Activated CD8-positive, alpha-beta memory T cell treated with anti-CD3 and anti-CD28 coated beads for 4 hours (primary cell): ENCODE measurements at places on chromosomes 7 and 10.

DNA sequence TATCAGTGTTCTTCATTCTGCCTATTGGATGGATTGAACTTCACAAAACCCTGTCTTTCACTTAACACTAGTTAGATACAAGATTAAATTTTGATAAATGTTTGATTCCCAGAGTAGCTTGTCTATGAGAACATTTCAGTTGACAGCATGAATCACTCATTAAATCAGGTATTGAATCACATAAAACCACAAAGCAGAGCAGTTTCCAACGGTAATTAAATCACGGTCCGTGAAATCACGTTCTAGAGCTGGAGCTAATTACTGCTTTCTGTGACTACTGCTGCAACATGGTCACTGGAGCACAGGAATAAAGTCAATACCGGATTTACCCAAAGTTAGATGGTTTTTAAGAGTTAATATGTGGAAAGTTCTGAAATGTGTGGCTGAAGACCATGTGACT lies 257.8 kb upstream of the PCDH15 start:
- DNase-seq, result no peak

DNA sequence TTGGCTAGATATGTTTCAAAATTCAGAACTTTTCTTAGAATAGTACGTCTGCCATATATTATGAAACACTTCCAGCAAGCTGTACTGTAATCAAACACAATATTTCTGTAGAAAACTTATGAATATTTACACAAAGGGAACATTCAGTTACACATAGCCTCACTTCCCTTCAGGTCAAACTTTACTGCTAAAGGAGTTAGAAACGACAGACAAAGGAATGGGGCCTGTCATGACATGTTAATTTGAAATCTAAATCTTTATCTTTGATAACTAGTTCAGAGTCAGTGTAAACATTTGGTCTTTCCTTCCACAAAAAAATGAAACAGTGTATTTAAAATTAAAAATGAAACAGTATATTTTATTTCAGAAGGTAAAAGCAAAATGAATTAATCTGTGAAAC lies 1.0 kb upstream of the CROT start:
- DNase-seq, result no peak

- no peak for DNase-seq
Measured at GRCh38 chr10:42974693-42975002, 102.2 kb upstream of the RET start.

GRCh38 chr10:87531908-87532622 lies 27.4 kb downstream of the MINPP1 start:
- DNase-seq, result no peak

DNA sequence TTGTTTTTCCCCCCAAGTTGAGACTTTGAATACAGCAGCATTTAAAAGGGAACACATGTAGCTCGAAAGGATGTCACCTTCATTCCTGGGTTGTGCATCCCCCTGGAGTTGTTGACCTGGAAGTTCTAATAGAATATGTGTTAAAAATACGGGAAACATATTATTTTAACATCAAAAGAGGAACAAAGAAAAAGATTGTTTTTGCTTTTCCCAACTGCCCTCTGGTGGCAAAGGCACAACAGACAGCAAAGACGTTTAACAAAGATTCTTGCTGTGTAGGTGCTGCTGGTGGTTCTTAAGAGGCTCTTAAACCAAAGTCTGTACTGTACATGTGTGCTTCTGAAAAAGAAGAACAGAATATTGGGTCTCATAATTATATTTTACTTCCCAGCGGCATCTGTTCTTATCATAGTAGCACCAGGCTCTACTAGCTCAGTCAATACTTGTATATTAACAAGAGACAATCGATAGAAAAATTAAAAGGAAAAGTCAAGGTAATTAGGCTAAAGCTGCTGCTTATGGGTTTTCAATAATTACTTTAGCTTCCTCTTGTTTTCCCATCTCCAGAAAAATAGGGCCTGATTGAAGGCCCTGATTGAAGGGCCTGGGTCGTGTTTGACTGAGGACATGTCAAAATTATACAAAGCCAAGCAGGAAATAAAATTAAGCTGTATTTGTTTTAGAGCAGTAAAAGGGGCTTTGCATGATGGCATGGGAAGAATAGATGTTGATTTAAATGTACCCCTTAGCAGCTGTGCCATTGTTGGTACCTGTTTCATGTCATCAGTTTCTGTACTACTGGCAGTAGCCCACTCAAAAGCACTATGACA lies 384.2 kb upstream of the LRGUK start:
- no peak for DNase-seq

- no peak for DNase-seq
Measured at GRCh38 chr7:23418046-23418445, 52.2 kb downstream of the IGF2BP3 start.

- no peak for DNase-seq
Measured at GRCh38 chr10:988667-989545, 672 bp downstream of the GTPBP4 start.

GRCh38 chr10:97875391-97875790 lies 25.7 kb downstream of the GOLGA7B start:
- no peak for DNase-seq

DNA sequence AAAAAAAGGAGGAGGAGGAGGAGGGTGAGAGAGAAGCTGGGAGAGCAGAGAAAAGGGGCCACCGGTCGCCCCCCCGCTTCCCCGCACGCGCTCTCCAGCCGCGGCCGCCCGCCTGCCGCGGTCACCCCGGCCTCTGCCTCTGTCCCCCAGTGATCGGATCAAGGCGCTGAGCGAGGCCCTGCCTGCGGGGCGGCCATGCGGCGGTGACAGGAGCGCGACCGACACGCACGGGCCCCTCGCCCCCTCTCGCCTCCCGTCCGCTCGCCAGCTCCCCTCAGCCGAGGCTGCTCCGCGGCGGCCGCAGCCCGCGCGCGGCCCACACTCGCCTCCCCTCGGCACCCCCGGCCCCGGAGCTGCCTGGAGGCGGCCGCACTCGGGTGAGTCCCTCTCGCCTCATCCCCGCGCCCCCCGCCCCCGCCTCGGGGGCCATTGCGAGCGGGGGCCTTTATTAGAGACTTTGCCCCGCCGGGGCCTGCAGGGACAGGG lies at the start of gene GTF2I:
GTF2I (plus strand) TSS at position 27 of the 486 bp plus-strand sequence. CDS start 31,411 bp downstream, outside the sequence.
- DNase-seq, result no peak

GRCh38 chr7:25124465-25125136 lies 459 bp downstream of the CYCS start:
- no peak for DNase-seq

GRCh38 chr7:116167177-116167576 lies 43.2 kb upstream of the TES start:
- DNase-seq, result no peak

- no peak for DNase-seq
Measured at GRCh38 chr7:48424731-48425130, 253.5 kb downstream of the ABCA13 start.
